ENCODE measurements at places on chromosomes 1 and 21.
A peak's percentile ranks its signal among the peaks of the same experiment; 100 is the strongest.

DNA sequence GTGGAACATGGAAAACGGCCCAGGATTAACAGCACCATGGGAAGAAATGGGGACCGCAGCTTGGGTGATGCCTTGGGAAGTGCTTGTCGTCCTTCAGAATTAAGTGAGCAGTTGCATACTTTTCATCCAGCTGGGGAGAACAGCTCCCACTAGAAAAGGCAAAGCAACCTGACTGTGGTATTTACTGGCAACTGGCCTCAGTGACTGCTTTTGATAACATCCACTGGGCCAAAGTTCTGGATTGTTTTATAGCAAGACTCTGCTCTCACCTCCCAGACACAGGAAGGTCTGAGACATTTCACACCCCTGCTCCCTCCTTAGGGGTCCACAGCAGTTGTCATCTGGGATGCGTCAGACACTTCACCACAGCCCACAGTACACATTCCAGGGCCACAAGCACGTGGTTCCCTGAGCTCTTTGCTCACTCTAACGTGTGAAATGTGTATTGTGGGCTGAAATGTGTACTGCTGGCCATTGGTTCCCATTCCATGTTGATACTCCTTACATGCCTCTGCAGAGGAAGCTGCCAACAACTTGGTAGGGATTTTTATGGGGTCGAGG is 6.6 kb downstream of the PAPPA2 start:
- no peak for DNase-seq

- DNase-seq, result no peak
Measured at GRCh38 chr1:178486100-178487069, 10.4 kb downstream of the CLEC20A start.

DNA sequence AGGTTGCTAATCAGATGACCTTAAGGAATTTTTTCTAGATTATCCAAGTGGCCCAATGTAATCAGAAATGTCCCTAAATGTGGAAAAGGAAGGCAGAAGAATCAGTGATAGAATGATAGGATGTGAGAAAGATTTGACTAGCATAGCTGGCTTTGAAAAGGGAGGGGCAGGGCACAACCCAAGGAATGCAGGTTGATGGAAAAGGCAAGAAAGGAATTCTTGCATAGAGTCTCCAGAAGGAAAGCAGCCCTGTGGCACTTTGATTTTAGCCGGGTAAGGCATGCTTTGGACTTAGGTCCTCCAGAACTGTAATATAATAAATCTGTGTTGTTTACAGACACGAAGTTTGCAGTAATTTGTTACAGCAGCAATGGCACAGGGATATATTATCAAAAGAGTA is 375.7 kb upstream of the B3GALT2 start:
- peak; percentile 50 for DNase-seq

DNA sequence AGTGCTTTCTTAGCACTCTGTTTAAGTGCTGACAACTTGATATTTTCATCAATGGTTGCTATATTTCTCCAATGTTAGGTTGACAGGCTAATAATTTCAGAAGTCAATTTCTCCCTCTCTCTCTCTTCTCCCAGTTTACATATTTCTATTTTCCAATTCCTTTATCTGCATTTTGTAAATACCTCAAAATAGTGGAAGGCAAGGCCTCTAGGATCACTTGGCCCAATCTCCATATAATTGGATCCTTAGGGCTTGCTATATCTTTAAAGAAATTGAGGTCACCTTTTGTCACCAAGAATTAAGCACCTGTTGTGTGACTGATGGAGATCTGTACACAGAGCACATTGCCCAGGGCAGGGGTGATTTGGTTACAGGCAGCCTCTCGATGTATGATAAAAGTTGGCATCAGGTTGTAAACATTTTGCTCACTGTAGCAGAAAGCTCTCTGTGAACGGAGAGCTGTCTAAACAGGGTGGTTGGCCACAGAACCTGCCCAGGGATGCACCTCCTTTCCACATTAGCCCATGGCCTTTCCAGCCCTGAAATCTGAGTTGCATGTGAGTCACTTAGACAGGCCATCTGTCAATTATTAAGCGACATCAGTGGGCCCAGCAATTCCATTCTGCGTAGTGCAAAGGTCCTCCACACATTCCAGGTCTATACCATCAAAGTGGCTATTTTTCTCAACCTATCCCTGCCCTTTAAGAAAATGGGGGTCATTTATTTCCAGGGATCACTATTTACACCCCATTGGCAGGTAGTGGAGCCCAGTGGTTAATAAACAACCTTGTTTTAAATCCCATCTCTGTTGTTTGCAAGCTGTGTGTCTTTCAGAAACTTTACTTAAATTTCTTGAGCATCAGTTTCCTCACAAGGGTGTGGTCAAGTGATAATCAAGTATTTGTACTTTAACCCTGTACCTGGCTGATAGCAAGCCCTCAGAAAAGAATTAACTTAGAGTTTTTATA is 29.1 kb upstream of the IRF2BP2 start:
- DNase-seq, result no peak

- no peak for DNase-seq
Measured at GRCh38 chr21:22345624-22346023, 1347.4 kb downstream of the NCAM2 start.

DNA sequence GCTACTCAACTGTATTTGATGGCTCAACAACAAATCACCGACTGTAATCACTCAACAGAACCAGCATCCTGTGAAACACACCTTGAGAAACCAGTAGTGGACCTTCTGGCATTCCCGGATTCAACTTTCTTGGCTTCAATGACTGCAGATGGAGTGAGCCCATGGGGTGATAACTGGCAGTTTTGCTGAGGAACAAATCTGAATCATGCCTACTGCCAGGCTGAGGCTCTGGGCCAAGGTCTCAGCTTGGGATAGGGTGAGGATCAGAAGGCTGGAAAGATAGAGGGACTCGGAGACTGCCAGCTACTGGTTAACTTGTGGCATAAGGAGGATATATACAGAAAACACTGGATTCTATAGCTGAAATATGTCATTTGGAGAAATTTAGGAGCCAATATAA is 63.5 kb upstream of the DIRAS3 start:
- no peak for DNase-seq

DNA sequence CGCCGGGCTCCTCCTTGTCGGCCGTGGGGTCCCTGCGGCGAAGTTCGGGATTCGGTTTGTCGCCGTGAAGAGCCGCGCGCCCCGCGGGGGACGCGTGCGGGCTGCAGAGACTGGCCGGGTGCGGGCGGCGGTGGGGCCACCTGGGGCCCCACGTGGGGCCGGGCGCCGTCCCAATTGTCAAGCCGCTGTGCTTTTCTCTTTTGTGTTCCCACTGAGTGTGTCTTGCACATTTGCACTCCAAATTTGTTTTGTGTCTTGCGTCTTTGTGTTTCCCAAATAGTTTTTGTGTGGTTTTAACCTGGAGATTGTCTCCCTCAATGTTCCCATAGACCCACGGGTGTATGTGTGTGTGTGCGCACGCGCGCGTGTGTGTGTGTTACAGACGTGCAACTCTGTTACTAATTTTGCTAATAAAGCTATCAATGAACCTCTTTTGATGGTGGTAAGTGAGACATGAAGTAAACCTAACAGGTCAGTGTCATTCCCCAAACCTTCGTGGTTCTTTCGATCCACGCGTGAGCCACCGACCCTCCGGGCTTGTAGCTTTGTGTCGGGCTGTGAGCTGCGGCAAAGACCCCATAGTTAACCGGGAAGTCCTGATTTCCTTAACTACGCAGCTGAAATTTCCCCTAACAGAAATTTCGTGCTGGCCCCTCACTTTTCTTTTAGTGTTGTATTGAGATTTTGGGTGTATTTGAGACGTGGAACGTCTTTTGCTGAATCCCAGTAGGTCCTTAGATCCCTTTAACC is 708 bp downstream of the PRDM2 start:
- no peak for DNase-seq

- no peak for DNase-seq
Measured at GRCh38 chr1:240314845-240315801, 223.4 kb downstream of the FMN2 start.

DNA sequence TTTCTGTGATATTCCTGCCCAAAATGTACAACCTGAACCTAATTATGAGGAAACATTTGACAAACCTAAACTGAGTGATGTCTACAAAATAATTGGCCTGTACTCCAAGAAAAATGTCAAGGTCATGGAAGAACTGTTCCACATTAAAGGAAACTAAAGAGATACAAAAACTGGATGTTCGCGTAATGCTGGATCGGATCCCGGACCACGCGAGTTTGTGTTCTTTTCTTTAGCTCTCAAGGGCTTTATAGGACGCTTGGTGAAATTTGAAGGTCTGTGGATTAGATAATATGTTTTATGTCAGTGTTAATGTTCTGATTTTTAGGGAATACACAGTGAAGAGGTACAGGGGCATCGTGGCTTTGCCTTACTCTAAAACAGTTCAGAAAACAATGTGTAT is 400.5 kb downstream of the CAMTA1 start:
- DNase-seq, result no peak

GRCh38 chr1:8754247-8754650 is 63.2 kb downstream of the RERE start:
- no peak for DNase-seq

DNA sequence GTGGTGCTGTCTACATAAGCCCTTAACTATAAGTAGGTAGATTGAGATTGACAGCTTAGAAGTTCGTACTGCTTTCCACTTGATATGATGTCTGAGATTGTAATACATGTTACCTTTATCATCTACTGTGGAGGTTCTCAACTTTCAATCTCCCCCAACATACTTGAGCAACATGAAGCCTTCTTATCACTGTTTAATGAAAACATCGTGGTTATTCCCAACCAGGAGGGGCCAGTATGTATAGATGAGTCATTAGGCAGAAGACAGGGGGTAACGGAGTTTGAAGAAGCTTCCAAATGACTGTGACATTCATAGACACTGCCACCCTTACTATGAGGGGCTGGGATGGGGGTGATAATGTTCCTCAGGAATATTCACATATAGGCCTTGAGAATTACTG is 36.0 kb downstream of the CENPF start:
- DNase-seq, result no peak

GRCh38 chr1:43963006-43963405 is 6.8 kb upstream of the DPH2 start:
- no peak for DNase-seq

GRCh38 chr1:179888071-179888470 is 6.0 kb downstream of the TOR1AIP1 start:
- no peak for DNase-seq

- DNase-seq, result no peak
Measured at GRCh38 chr1:116006486-116006964, 30.2 kb downstream of the SLC22A15 start.

- DNase-seq, result no peak
Measured at GRCh38 chr1:160267284-160267991, 5.1 kb upstream of the DCAF8 start.

DNA sequence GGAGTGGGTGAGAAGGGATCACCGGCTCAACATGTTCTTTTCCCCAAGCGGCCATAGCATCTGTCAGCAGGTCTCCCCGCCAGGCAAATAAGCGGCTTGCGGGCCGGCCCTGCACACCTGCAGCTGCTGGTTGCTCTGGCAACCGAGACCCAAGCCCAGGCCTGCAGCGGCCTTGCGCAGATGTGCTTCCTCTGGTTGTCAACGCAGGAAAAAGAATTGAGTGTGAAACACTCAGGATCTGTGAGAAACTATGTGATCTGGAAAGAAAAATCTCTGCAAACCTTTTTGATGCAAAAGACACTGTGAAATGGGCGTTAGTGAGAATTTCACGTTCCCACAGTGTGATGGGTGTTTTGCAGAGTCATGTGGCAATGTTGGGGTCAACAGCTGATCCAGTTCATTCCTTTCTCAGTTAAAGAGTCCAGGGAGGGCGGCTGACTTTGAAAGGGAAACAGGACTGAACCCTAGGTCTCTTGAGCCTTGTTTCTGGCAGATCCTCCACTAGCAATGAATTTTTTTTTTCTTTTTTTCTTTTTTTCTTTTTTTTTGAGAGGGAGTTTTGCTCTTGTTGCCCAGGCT is 28.4 kb downstream of the TOMM20 start:
- DNase-seq, result no peak

DNA sequence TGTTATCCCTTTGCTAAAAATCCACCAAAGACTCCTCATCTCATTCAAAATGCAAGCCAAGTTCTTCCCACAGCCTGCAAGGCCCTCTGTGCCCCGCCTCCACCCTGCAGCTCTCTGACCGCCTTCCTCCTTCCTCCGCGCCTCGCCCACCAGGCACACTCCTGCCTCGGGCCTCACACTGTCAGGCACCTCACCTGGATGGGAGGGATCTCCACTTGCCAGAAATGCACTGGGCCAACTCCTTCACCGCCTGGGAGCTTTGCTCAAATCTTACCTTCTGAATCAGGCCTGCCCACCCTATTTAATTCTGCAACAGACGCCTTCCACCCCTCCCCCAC is 26.2 kb downstream of the PGBD5 start:
- DNase-seq, result no peak

- DNase-seq, result no peak
Measured at GRCh38 chr1:101300916-101301315, 64.1 kb downstream of the S1PR1 start.

DNA sequence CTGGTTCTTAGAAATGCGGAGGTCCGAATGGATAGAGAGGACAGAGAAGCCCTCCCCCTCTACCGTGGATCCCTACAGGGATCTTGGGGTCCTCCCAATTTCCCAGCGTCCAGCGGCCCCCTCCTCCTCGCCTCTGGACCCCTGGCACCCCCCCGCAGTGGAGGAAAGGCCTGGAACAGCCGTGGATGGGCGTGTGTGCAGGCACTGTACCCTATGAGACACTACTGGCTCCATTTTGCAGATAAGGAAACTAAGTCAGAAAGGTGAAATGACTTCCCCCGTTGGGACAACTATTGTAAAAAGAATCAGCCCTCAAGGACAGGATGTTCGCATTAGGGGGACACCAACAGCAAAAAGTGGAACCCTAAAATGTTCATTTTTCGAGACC is 931 bp upstream of the CLSTN1 start:
- no peak for DNase-seq

- DNase-seq, result no peak
Measured at GRCh38 chr21:33293136-33293535, 27.0 kb downstream of the IL10RB start.

DNA sequence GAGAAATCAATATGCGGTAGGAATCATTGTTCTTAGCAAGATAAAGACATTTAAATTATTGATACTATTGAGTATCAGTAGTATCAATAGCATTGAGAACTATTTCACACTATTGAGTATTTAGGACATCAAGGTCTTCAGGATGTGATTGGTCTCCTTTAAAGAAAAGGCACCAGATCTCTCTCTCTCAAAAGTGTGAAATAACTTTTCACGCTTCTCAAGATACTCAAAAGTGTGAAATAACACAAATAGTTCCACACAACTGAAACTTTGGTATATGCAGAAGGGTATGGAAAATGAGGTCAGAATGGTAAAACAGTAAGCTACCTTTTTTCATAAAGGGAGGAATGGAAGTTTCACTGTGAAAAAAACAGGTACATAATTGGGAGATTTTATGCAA is 6.7 kb upstream of the PYHIN1 start:
- no peak for DNase-seq

GRCh38 chr1:91889717-91890459 is 3.9 kb upstream of the TGFBR3 start:
- no peak for DNase-seq

- DNase-seq, result no peak
Measured at GRCh38 chr1:45172764-45173163, 33.6 kb downstream of the ZSWIM5 start.

DNA sequence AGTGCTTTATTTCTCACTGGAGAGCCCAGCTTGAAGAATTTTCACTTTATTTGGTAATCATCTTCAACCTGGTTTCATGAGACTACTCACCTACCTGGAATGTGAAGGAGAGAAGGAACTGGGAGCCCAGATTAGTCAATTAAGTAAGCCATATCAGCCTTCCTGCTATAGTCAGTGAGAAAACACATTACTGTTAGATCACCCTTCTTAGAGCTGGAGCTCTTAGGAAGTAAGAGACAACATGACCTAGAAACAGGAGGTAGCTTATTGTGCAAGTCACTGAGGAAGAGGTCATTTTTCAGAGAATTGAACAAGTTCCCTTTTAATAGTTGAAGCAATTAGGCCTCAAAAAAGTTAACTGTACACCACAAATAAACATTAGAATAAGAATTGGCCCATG is 49.2 kb upstream of the TEKT2 start:
- DNase-seq, result no peak

All from iPS DF 19.7 (cell line).